ENCODE measurements at places on chromosomes 3 and 15. TPM values are rescaled to one million over a fixed set of nuclear protein-coding genes. Genes with fewer than 3 reads are reported as not detected.

GDPGP1 gene
- total RNA-seq, result 20.8 TPM

ILDR1 gene
- 2.8 TPM for total RNA-seq

KNL1 gene
- 0.80 TPM for total RNA-seq

MED12L gene
- 0.30 TPM for total RNA-seq

FANCD2OS gene
- total RNA-seq, result not detected

GRCh38 chr15:85128621-85129020, 147.0 kb downstream of the PDE8A start:
- no peak for DNase-seq

GRCh38 chr15:70127288-70127746, 29.6 kb upstream of the TLE3 start:
- peak; percentile 90 for DNase-seq

GRCh38 chr3:155690921-155691320, 54.0 kb downstream of the PLCH1 start:
- DNase-seq, result peak; percentile 37

DNA sequence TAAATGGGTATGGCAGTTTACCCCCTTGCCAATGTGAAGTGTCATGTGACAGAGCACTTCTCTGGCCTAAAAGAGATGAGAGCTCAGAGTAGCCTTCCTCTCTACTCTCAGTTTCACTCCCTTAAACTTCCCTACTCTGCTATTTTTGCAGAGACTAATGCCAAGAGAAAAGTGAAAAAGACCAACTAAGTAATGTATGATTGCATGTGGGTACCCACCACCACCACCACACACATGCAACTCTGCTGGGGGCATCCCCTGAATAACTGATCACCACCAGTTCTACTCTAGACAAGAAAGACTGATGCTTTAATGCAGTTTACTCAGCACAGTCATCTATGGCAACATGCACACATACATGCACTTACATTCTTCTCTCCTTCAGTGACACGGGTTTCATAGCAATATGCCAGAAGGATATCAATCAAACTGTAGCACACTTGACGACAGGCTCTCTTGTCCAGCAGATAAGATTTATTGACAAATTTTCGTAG, 31.3 kb downstream of the SHQ1 start:
- no peak for DNase-seq

GRCh38 chr3:97940034-97940433, 32.2 kb downstream of the RIOX2 start:
- DNase-seq, result no peak

DNA sequence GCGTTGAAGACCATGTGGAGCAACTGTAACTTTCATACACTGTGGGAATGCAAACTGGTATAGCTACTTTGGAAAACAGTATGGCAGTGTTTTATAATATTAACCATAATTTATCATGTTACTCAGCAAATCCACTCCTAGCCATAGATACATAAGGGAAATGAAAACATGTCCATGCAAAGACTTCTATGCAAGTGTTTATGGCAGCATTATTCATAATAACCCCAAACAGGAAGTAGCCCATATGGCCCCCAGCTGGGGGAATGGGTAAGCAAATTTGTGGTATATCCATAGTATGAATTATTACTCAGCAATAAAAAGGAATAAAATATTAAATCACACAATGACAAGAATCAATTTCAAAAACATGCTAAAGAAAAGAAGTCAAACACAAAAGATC, 23.0 kb upstream of the GATA2 start:
- DNase-seq, result no peak

- peak; percentile 32 for DNase-seq
These were observed at the start of gene FBXL2 for GRCh38 chr3:33277193-33277882. Gene FBXL2 (plus strand): TSS chr3:33277442. CDS start chr3:33277513, 71 bp downstream.

DNA sequence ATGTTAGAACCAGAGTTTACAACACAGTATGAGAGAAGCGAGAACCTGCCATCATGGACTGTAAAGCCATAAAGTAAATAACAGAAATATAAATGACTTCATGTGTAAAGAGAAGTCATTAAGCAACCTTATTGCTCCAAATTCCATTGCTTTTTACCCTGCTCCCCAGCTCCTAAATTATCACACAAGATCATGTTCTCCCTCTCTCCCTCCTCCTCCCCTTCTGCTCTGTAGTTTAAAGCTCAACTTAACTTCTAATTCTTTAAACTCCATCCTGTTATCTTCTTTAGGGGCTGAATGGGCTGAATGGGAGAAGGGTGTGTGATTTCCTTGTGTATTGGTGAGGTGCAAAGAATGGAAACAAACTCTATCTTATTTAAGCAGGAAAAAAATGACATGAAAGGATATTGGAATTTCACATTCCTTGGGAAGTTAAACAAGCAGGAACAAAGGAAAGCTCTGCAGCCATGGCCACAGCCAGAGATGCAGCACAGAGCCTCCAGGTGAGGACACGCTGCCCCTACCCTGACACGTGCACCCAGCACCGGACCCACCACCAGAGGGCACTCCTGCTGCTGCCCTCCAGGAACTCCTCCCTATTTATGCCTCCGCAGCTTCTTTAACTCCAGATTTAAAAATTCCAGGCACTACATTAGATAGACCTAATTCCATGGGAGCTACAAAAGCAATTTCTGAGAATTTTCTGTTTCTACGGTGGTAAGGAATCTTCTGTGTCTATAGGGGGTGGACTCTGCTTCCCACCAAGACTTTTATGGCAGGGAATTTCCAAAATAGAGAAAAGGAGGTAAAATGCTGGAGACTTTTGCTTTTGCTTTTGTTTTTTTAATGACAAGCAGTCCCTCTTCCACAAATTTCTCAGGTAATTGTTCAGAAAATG, 76.9 kb upstream of the ABI3BP start:
- DNase-seq, result peak; percentile 49

- DNase-seq, result no peak
These were observed 153.4 kb downstream of the OTOL1 start for GRCh38 chr3:161649900-161650484.

GRCh38 chr15:84816694-84817465, at the start of gene ALPK3:
Gene ALPK3 (plus strand): TSS chr15:84817356. CDS start chr15:84817453, 97 bp downstream.
- no peak for DNase-seq

GRCh38 chr15:70469651-70470555, 293.5 kb downstream of the UACA start:
- no peak for DNase-seq

GRCh38 chr3:112642912-112643506, 2.1 kb upstream of the CCDC80 start:
- DNase-seq, result peak; percentile 78

DNA sequence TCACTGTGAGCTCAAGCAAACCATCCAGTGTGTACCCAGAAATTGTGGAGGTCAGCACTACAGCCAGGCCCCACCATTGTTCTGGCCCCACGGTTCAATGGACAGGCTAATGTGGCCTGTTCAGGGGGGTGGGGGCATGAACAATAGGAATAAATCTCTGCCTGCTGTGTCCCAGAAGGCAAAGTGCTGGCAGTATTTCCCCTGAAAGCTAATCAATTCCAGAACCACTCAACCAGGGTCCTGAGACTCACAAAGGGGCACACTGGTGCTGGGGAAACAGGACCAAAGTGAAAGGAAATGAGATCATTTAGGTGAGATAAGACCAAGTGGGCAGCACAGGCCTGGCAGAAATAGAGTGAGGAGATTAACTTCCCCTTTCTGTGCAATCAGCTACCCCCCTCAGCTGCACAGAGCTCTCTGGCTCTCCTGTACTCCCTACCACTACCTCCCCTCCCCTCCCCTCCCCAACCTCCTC, 11.5 kb downstream of the CRYGS start:
- peak; percentile 76 for DNase-seq

Data from renal cortical epithelial cell (primary cell).